Kidney epithelial cell (primary cell): ENCODE measurements at places on chromosomes 4 and X. TPM values are rescaled to one million over a fixed set of nuclear protein-coding genes. Genes with fewer than 3 reads are reported as not detected.

The SLC25A53 gene
- 3.4 and 7.7 TPM in 2 replicates for total RNA-seq

- no peak for DNase-seq
Measured at GRCh38 chr4:29046781-29047180, 1673.4 kb upstream of the PCDH7 start.

- no peak for DNase-seq
Measured at GRCh38 chr4:33882246-33882990, 2361.9 kb downstream of the ARAP2 start.

GRCh38 chr4:105719204-105719603 lies 10.6 kb downstream of the GSTCD start:
- DNase-seq = no peak

- DNase-seq = no peak
Measured at GRCh38 chr4:98739751-98740150, 81.3 kb upstream of the TSPAN5 start.

DNA sequence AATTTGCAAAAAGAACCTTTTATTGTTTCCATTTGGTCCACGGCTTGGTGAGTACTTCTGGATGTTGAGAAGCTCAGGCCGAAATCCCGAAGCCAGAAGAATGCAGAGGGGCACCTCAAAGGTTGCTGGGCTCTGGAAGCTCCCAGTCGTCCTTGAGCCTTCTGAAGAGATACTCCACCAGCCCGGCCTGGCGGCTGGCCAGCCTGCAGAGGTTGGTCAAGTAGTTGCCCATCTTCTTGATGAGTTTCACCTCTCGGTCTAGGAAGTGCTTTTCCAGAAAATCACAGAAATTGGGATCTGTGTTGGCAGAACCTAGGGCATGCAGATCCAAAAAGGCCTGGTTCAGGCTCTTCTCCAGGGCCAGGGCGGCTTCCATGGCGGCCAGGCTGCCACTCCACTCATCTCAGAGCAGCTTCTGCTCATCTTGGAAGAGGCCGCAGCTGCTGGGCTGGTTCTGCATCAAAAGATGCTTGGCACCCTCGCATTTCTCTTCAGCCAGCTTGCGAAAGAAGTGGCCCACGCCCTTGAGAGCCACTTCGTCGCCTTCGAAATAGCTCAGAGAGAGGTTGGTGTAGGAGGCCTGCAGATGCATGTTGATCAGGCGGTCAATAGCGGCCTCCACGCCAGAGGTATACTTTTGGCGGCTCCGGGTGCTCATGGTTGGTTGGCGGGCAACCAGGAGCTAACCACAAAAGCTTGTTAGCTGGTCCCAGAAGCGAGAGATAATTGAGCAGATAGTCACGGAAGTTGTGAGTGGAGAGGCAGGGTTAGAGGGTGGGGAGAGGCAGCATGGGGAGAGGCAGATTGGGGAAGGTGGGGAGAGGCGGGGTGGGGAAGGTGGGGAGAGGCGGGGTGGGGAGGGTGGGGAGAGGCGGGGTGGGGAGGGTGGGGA lies 76.5 kb upstream of the TSPAN7 start:
- no peak for DNase-seq

The YY2 gene
- total RNA-seq = 1.7 and 1.8 TPM in 2 replicates

- DNase-seq = no peak
Measured at GRCh38 chrX:139930916-139931645, 1.8 kb downstream of the ATP11C start.

The SSX4B gene
- not detected in 2 replicates for total RNA-seq

DNA sequence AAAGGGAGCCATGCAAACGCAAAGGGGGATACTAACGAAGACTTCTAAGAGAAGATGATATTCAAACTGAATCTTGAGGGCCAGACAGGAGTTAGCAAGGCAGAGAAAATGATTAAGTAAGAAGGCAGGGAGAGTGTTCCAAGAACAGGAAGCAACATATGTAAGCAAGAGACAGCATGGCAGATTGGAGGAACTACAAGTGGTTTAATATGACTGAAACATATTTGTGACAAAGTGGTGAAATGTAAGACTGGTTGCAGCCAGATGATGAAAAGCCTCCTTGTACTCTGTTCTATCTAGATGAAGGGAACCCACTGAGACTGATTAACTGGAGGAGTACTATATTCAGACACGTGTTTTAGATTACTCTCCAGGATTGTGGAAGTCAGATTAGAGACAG lies 116.6 kb upstream of the DIAPH2 start:
- no peak for DNase-seq

- DNase-seq = no peak
Measured at GRCh38 chr4:25413261-25413660, 36.2 kb downstream of the ANAPC4 start.

The PAGE5 gene
- not detected in 2 replicates for total RNA-seq

The L1CAM gene
- total RNA-seq = 122 and 138 TPM in 2 replicates
